ENCODE measurements at places on chromosomes 11 and 22. TPM values are rescaled to one million over a fixed set of nuclear protein-coding genes. Genes with fewer than 3 reads are reported as not detected.
A peak's percentile ranks its signal among the peaks of the same experiment; 100 is the strongest.

GRCh38 chr11:7154881-7155361, 66.1 kb downstream of the RBMXL2 start:
- peaks cover 2% of the 10 kb centered on the region for H3K4me1 ChIP-seq
- H3K27me3 ChIP-seq: no peaks in the 10 kb centered on the region
- no peak overlapping the region for H3K27ac ChIP-seq
- no peak overlapping the region for H3K4me3 ChIP-seq
- DNase-seq: no peak

The LIF gene
- total RNA-seq: 532 TPM

DNA sequence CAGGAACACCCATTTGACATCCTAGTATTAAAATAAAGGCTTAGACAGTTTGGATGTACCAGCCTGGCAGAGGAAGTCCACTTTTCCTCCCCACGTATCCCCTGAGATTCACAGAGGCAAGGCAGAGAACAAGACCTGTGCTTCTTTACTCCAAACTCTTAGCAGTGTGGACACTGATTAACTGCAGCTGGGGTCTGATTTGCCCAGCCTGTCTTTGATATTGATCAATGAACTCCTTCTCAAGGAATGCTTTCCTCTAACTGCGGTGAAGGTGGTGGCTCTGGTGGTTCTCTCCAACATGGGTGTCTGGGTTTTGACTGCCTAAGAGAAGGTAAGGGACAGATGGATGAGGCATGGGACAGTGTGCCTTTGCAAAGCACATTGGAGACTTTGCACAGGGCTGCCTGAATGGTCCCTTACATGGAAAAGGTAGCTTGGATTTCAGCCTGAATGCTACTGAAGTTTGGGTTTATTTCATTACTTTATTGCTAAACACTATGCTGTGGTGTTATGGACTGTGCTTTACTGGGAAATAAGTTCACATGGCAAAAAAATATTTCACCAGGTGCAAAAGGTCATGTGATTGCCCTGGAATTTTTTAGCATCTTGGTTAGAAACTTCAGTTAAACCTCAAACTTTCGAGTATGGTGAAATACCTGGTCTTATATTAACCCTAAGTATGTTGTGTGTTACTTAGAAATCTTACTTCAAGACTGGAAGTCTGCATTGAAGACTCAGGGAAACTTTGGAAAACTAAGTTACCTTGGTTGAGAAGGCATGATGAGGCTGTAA, 1.8 kb downstream of the GAS2 start:
- H3K36me3 ChIP-seq: no peaks in the 10 kb centered on the region
- H3K4me3 ChIP-seq: no peak overlapping the region
- DNase-seq: no peak
- H3K27me3 ChIP-seq: peaks cover 39% of the 10 kb centered on the region
- peaks cover 5% of the 10 kb centered on the region for H3K4me1 ChIP-seq

DNA sequence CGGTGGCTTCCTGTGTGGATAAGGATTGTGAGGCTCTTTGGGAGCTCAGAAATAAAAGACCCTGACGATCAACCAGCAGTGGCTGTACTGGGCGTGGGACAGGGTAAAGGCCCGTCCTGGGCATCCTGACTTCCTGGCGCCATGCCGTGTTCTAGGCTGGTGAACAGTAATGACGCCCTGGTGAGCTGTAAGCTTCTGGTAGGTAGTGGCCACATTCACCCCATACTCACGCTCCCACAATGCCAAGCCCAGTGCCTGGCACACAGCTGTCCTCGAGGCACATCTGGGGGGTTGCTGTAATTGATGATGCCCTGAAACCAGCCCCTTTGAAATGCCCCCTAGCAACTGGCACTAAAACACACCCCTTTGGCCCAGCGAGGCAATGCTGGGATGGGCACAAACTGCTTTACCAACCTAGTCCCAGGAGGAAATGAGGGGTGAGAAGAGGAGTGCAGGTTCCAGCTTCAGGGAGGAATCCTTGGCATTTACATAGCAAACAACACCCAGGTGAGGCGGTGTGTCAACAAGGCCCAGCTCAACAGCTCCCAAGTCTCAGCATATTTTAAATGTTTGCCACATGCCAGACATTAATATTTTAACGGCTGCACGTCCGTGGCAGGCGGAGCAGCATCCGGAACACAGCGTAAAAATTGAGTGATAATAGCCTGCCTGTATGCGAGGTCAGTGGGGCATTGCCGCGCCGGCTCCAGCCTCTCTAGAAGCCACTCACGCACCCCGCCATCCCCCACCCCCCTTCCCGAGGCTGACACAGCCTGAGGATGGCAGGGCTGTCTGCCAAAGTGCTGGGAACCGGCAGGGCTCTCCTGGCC, 79.3 kb downstream of the DSCAML1 start:
- no peaks in the 10 kb centered on the region for H3K36me3 ChIP-seq
- H3K4me3 ChIP-seq: no peak overlapping the region
- no peak for DNase-seq

- H3K36me3 ChIP-seq: no peaks in the 10 kb centered on the region
- no peaks in the 10 kb centered on the region for H3K27me3 ChIP-seq
- H3K4me1 ChIP-seq: no peaks in the 10 kb centered on the region
- H3K27ac ChIP-seq: no peak overlapping the region
Observed at GRCh38 chr11:113048820-113049768, 87.9 kb downstream of the NCAM1 start.

The CENPM gene
- 83.8 TPM for total RNA-seq

GRCh38 chr11:42593441-42593840, 718.4 kb upstream of the API5 start:
- H3K27me3 ChIP-seq: no peaks in the 10 kb centered on the region
- no peak overlapping the region for H3K27ac ChIP-seq
- H3K4me1 ChIP-seq: no peaks in the 10 kb centered on the region
- no peaks in the 10 kb centered on the region for H3K36me3 ChIP-seq
- H3K4me3 ChIP-seq: no peak overlapping the region
- DNase-seq: no peak

The XBP1 gene
- total RNA-seq: 220 TPM

DNA sequence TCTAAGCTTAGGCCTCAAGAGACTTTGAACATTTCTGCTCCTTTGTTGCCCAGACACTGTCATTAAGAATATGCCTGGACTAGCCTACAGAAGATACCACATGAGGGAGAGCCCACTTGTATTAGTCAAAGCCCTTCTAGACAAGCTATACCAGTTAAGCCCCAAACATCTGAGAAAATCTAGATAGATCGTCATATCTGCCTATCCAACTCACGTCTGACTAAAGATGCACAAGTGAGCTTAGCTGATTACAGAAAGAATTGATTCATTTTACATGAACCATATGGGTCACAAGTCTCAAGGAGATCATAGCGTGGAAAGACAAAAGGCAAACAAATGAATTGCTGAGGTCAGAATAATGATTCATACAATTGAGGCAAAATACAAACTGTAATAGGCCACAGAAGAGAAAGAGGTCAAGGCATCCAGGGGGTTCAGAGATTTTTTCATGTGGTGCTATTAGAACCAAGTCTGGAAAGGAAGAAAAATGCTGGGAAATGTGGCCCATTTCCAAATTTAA, 1155.5 kb upstream of the TENM4 start:
- H3K4me3 ChIP-seq: no peak overlapping the region
- no peak overlapping the region for H3K27ac ChIP-seq
- H3K27me3 ChIP-seq: no peaks in the 10 kb centered on the region
- H3K36me3 ChIP-seq: no peaks in the 10 kb centered on the region
- H3K4me1 ChIP-seq: no peaks in the 10 kb centered on the region
- no peak for DNase-seq

The EXPH5 gene
- total RNA-seq: 2.1 TPM

The CRY2 gene
- total RNA-seq: 28.1 TPM

The SLC22A6 gene
- total RNA-seq: not detected

The MOGAT2 gene
- total RNA-seq: not detected

DNA sequence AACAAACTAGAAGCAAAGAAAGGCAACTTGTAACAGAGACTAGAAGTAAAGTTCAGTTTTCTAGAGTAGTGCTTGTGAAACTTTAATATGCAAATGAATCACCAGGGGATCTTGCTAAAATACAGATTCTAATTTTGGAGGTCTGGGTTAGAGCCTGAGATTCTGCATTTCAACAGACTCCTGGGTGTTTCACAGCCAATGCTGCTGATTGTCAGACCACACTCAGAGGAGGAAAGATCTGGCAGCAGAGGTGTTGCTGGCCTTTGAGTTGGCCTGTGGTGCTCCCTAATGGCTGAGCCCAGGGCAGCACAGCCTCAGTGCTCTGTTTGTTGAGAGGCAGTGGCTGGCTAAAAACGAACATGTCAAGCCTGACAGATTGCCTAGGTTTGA, 5.4 kb downstream of the CRY2 start:
- H3K4me1 ChIP-seq: peaks cover 22% of the 10 kb centered on the region
- H3K36me3 ChIP-seq: peaks cover 15% of the 10 kb centered on the region
- H3K27me3 ChIP-seq: no peaks in the 10 kb centered on the region

DNA sequence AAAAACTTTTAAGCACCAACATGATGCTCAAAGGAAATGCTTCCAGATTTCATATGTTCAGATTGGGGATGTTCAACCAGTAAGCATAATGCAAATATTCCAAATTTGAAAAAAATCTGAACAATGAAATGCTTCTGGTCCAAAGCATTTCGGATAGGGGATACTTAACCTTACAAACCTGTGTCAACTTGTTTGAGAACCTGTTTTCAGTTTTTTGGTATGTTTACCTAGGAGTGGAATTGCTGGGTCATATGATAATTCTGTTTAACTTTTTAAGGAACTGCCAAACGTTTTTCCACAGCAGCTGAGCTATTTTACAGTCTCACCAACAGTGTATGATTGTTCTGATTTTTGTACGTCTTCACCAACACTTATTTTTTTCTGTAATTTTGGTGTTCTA, 23.7 kb downstream of the FAR1 start:
- H3K4me3 ChIP-seq: no peak overlapping the region
- no peaks in the 10 kb centered on the region for H3K27me3 ChIP-seq
- DNase-seq: no peak
- no peak overlapping the region for H3K27ac ChIP-seq

DNA sequence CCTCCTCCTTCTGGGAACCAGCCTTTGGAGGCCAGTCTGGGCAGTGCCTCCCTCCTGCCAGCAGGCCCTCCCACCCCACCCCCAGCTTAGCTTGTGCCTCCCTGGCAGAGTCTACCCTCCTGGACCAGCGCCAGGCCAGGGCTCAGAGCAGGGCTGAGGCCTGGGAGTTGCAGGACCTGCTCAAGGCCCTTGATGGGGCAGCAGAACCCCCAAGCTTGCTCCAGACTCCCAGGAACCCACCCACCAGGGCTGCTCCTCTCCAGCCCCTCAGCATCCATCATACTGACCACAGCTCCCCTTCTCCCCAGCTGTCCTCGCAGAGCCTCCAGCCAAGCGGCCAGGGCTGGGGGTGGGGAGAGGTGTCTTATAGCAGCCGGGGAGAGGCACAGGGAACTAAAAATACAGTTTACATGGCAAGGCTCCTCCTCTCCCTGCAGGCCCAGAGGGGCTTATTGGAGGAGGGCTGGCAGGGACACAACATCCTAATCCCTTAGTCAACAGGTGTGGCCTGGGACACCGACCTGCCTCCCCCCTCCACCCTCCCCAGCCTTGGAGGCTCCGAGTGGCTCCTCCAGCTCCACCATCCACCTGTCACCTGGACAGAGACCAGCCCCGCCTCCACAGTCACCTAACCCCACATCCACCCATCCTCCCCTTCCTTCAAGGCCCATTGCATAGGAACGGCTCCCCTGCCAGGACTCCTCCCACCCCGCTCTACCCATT, 5.2 kb upstream of the MB start:
- peaks cover 8% of the 10 kb centered on the region for H3K27me3 ChIP-seq
- peaks cover 6% of the 10 kb centered on the region for H3K4me1 ChIP-seq
- H3K36me3 ChIP-seq: no peaks in the 10 kb centered on the region
- H3K4me3 ChIP-seq: no peak overlapping the region

The RIC3 gene
- total RNA-seq: 7.8 TPM

DNA sequence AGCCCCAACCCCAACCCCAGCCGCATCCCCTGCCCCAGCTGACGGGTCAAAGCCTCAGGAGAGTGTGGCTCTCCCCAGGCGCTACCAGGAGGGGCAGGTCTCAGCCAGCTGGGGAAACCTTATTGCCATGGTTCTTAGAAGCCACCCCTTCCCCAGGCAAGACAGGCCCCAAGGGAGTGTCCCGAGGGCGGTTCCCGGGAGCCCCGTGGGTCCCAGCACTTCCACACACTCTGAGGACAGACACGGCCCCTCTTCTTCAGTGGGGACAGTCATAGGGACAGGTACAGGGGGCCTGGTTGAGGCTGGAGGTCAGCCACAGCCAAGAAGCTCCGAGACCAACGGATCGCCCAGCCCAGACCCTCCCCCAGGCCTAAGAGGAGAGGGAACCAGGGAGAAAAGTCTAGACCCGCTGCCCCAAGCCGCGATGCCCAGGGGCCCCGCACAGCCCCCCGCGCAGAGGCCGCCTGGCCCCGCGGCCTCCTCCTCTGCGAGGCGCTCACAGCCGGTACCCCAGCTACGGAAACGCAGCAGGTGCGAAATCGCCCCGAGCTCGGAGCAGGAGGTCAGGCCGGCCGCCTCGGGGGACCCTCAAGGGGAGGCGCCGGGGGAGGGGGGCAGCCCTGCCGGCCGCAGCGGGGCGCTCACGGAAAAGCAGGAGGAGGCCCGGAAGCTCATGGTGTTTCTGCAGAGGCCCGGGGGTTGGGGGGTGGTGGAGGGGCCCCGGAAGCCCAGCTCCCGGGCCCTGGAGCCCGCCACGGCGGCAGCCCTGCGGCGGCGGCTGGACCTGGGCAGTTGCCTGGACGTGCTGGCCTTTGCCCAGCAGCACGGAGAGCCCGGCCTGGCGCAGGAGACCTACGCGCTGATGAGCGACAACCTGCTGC, 2.6 kb downstream of the KLHDC7B start:
- H3K4me3 ChIP-seq: peak overlapping the region; percentile 68
- peaks cover 39% of the 10 kb centered on the region for H3K4me1 ChIP-seq
- DNase-seq: peak; percentile 74
- peak overlapping the region; percentile 89 for H3K27ac ChIP-seq
- no peaks in the 10 kb centered on the region for H3K27me3 ChIP-seq

The VPREB3 gene
- not detected for total RNA-seq

GRCh38 chr11:15525582-15525981, 410.9 kb downstream of the INSC start:
- H3K36me3 ChIP-seq: no peaks in the 10 kb centered on the region
- no peak overlapping the region for H3K27ac ChIP-seq
- H3K4me1 ChIP-seq: no peaks in the 10 kb centered on the region
- no peaks in the 10 kb centered on the region for H3K27me3 ChIP-seq
- no peak for DNase-seq

The C11orf97 gene
- total RNA-seq: not detected

The OR52H1 gene
- total RNA-seq: not detected

DNA sequence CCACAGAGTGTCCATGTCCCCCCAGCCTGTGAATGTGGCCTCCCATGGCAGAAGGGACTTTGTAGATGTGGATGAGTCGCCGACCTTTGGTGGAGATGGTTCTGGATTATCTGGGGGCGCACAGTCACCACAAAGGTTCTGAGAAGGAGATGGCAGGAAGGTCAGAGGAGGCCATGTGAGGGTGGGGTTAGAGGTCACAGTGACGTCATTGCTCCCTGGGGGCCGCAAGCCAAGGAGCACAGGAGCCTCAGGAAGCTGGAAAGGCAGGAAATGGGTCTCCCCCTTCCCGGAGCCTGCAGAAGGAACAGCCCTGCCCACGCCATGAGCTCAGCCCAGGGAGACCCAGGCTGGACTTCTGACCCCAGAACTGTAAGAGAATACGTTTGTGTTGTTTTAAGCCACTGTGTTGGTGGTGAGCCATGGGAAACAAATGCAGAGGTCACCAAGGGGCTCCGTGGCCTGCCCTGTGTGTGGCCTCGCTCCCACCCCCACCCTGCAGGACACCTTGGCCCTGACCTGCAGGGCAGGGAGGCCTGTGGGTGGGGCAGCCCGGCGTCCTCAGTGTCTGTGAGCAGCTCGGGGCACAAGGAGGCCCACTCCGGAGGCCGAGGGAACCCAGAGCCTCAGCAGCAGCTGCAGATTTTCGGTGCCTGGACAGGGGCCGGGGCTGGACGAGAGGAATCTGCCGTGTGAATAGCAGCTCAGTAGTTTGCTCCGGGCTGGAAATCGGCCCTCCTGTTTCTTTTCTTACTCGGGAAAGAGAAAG, 32.1 kb downstream of the GRAMD4 start:
- H3K4me3 ChIP-seq: no peak overlapping the region
- H3K36me3 ChIP-seq: no peaks in the 10 kb centered on the region
- H3K4me1 ChIP-seq: peaks cover 29% of the 10 kb centered on the region
- no peak overlapping the region for H3K27ac ChIP-seq
- no peaks in the 10 kb centered on the region for H3K27me3 ChIP-seq
